Cerebellum (tissue), 4 donors: ENCODE measurements at places on chromosomes 1 and 21.

GRCh38 chr1:201295861-201296260 is 12.6 kb downstream of the PKP1 start:
- no peak for DNase-seq

DNA sequence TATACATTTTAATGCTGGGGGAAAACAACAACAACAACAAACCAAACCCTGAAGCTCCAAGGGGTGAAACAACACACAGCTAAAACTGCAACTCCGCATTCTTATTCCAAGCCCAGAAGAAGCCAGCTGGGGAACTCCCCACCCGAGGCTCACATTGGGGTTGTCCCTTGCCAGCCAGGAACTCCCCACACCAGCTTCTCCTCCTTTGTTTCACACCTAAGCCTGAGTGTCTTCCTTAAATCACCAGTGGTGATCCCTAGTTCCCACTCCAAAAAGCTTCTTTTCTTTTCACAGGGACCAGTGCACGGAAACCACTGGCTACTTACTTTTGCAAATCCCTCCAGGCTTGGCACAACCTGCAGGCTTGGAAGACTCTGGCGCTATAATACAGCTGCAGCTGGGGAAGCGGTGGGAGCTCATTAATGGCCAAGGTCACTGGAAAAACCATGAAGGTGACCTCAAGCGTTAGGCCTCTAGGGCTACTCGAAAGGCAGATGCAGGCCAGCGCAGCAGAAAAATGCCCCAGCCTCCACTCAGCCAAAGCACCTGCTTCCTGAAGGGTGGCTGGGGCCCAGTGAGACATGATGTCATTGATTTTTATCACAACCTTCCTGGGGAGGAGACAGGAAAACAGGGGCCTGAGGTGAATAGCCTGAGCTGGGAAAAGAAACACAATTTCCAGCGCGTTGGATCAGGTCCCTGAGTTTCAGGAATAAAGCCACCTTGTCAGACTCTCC is 40.1 kb downstream of the TLR5 start:
- DNase-seq = no peak

DNA sequence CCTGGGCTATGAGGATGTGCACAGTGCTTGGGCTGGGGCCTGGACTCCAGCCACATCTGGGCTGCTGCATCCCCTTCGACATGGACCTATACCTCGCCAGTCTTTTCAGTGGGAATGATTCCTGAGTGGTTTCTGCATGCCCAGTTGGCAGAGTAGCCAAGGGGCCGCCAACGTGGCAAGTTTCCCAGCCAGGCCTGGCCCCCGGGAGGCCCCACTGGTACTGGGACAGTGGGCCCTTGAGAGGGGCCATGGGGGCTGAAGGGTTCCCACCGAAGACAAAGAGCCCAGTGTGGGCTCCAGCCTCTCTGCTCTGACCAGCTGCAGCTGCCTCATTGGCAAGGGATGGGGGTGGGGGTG is 15.4 kb downstream of the RAP1GAP start:
- DNase-seq = no peak

DNA sequence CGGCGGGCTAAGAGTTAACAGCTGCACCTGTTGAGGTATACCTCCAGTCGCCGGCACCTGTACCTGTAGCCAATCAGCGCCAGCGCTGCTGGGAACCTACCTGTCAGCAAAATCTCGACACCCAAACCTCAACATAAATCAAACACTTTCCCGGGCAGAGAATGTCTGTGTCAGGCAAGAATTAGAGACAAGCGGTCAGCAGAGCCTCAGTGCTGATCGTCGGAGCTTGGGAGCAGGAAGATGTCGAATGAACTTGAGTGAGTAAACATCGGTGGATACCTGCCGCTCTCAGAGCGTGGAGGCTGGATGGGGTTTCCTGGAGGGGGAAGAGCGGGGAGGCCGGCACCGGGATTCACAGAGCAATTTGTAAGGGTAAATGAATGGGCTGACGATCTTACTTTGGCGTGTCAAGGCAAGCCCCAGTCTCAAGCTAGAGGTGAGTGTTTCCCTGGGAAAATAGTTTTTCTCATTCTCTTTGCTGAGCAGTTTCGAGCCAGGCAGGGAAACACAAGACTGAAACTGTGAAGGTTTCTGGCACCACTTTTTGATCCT is at the start of gene GRHL3:
Gene GRHL3 (plus strand): TSS at position 46 of the 552 bp plus-strand sequence. CDS start 195 bp downstream, at position 241.
- peak; percentile 28 for DNase-seq

DNA sequence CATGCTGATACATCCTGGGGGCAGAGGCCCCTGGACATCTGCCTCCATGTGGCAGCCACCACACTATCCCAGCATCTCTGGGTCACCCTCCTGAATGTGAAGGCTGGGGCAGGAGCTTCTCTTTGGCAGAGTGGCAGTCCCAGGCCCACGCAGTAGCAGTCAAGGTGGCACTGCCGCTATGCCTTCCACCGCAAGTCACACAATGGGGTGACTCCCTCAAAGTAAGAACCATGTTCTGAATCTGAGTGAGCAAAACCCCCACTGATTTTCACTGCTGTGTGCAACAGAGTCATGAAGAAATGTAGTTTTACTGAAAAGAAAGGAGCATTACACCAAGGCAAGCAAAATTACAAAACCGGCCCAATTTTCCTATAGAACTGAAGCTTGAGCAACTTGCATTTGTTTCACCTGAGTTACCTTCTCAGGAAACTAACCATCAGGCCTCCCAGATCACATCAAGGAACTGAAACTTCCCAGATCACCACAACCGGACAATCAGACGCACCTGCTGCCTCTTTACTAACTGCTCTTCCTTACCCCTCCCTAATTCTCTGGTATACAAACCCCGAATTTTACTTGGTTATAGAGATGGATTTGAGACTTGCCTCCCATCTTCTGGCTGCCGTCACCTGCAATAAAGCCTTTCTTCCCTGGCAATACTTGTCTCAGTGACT is 102.6 kb downstream of the PCP4 start:
- DNase-seq = no peak

GRCh38 chr1:225449261-225449660 is 21.4 kb upstream of the LBR start:
- DNase-seq = no peak

- DNase-seq = no peak
Measured at GRCh38 chr1:100422065-100422464, 69.8 kb downstream of the CDC14A start.

DNA sequence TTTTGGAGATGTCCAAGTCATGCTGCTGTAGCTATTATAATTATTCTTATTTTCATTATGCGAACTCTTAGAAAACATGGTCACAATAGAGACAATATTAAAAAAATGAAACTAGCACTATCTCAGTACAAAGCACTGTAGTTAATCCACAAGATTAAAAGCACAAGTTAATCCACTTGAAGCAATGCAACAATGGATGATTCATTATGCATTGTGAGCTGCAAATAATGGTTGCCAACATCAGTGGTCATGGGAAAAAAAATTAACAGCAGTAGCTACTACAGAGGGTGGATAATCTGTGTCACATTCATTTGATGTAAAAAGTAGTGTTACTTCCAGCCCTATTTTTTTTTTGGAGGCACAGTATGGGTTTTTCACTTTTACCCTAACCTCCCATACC is 56.7 kb downstream of the DPT start:
- DNase-seq = no peak

GRCh38 chr1:18408656-18409370 is 71.9 kb upstream of the KLHDC7A start:
- no peak for DNase-seq

- no peak for DNase-seq
Measured at GRCh38 chr1:10958614-10959013, 53.8 kb upstream of the TARDBP start.

DNA sequence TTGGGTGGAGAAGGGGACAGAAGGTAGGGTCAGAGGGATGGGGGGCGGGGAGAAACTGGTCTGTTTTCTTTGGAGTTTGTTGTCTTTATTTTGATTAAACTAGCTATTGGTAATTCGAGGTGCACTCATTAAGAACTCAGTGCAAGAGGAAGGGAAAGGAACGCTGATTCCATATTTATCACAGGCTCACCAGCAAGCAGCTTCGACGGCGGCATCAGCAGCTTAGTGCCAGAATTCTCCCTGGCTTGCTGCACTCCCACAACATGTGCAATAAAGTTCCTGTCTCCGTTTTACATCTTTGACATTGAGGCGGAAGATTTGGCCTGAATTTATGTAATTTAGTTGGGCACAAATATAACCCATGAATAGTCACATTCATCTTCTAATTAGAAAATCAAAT is 57.6 kb downstream of the PEX14 start:
- DNase-seq = no peak

DNA sequence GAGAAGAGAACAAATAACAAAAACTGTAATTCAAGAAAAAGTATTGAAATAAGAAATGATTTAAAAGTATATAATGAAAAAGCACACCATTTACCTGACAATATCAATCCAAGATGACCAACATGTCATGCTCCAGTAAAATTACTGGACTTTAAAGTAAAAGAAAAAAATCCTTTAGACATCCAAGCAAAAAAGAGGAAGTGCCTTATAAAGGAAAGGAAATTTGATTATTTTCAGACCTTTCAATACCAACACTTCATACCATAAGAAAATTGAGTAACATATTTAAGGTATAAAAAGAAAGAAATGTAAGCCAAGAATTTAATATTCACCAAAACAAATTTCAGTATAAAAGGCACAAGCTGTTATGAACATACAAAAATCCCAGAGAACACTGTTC is 46.2 kb upstream of the SSX2IP start:
- no peak for DNase-seq

- DNase-seq = no peak
Measured at GRCh38 chr1:170666541-170667254, 2.8 kb downstream of the PRRX1 start.

- DNase-seq = peak; percentile 90
Measured at GRCh38 chr1:26697978-26698849, 2.4 kb downstream of the ARID1A start.

DNA sequence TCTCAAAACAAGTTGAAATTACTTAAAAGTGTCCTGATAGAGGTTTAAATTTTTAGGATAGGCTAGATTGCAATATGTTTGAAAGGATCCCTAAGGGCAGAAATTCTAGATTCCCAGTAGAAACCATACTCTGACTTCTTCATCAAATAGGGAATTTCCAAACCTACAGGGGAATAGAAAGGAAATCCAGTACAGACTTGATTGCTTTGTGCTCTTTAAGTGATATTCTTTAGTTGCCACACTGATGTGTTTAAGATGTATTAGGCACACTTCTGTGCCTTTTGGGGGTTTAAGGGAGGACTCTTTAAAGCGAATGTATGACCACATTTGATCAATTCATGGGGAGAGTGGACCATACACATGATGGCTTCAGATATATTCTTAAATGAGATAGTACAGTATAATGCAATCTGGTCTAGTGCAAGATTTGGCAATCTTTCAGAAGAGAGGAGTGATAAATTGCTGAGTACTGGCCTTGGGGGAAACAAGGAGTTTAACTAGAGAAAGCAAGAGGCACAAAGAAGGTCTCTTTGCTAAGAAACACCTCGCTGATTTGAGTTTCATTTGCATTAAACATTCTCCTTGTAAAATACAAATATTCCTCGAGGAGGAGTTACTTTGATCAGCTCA is 268.8 kb upstream of the NR5A2 start:
- no peak for DNase-seq

DNA sequence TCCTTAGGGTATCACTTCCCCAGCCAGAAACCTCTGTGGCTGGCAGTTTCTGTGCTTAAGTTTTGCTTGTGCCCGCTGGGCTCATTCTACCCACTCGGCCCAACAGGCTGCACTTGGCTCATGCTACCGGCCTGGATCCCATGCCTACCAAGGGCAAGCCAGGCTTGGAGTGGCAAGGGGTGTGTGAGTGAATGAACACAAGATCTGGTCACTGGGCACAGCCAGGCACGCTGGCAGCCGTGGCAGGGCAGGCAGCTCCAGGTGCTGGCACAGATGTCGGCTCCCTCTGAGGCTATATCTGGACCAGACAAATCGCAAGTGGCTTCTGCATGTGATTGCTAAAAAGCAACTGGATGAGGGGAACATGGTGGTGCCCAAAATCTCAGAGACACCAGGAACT is 740.5 kb upstream of the B3GALT2 start:
- DNase-seq = no peak

DNA sequence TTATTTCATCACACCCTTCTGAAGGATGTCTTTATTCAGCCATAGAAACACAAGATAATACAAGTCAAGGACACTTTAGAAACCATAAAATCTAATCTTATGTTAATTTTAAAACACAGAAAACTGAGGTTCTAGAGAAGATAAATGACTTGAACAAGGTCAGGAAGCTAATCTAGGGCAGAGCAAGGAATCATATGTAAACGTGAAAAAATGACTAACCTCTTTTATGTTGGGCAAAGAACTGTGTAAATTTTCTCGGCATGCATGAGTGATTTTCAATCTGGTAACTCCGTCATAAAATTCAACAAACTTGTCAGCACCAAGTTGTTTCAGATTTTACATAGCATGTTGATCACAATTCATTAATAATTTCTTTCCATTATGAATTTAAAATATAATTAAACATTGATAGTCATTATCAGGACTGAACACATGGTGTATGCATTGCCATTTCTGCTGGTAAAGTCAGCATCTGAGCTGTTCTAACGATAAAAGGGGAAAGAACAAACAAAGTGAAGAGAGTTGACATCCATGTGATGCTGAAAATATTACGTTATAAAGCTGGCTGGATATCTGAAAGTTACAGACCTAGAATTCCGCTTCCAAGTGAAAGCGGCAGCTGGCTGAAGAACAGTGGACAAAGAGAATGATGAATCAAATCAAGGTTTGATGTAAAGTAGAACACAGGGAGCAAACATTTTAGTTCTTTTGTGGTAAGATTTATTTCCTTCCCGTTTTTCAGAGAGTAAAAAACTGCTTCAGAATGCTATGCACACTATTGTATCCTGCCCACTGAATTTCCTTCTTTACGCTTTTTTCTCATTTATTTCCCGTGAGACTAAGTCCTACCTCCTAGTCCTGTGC is 1037.4 kb upstream of the TMPRSS15 start:
- DNase-seq = no peak

GRCh38 chr1:98929437-98929836 is 75.2 kb downstream of the PLPPR5 start:
- no peak for DNase-seq

DNA sequence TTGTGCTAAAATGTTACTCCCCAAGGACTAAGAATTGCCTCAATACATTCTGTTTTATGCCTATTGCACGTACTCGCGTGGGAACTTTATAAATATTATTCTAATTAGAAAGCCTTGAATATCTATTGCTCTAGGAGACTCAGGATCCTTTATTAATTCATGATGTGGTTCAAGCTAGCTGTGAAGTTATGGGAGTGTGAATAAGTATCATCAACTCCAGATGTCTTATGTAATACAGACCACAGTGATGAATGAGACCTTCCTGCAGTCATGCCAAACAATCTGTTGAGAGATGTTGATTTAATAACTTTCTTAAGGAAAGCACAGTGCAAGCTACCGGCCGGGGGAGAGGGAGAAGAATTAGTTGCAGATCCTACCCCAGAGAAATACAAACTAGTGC is 519.2 kb upstream of the ZP4 start:
- DNase-seq = no peak

GRCh38 chr1:62953633-62954032 is 169.7 kb downstream of the ATG4C start:
- DNase-seq = no peak
